ENCODE measurements at places on chromosomes 2 and 18. TPM values are rescaled to one million over a fixed set of nuclear protein-coding genes. Genes with fewer than 3 reads are reported as not detected.

The ITGA4 gene
- total RNA-seq = 75.6 TPM

- peaks cover 7% of the 10 kb centered on the region for H3K4me1 ChIP-seq
- H3K27me3 ChIP-seq = no peaks in the 10 kb centered on the region
- no peak for DNase-seq
- no peaks in the 10 kb centered on the region for H3K36me3 ChIP-seq
Measured at GRCh38 chr2:3601561-3602271, 6.8 kb downstream of the COLEC11 start.

- H3K4me3 ChIP-seq = no peak overlapping the region
- H3K27ac ChIP-seq = no peak overlapping the region
- no peaks in the 10 kb centered on the region for H3K27me3 ChIP-seq
Measured at GRCh38 chr18:36287653-36288052, 9.9 kb upstream of the FHOD3 start.

The ACTG2 gene
- not detected for total RNA-seq

GRCh38 chr2:31013301-31013700 is 124.9 kb downstream of the GALNT14 start:
- no peaks in the 10 kb centered on the region for H3K36me3 ChIP-seq
- H3K27me3 ChIP-seq = peaks cover 7% of the 10 kb centered on the region
- no peak overlapping the region for H3K4me3 ChIP-seq
- DNase-seq = no peak
- H3K27ac ChIP-seq = no peak overlapping the region

The FAP gene
- not detected for total RNA-seq

Data from neural crest cell (in vitro differentiated cells).